CD4-positive, alpha-beta T cell treated with Interleukin-12 subunit alpha and Interleukin-12 subunit beta, for 1 hour (primary cell): ENCODE measurements at places on chromosomes 1 and 21.

GRCh38 chr1:157418231-157418630, 134.1 kb downstream of the FCRL5 start:
- no peak for DNase-seq

- DNase-seq = no peak
Measured at GRCh38 chr1:165854101-165854845, 26.9 kb downstream of the UCK2 start.

GRCh38 chr1:89887270-89887669, 66.4 kb downstream of the LRRC8D start:
- no peak for DNase-seq

- no peak for DNase-seq
Measured at GRCh38 chr1:17067069-17067426, 13.2 kb upstream of the SDHB start.

- DNase-seq = no peak
Measured at GRCh38 chr1:155884031-155884960, 24.9 kb downstream of the SYT11 start.

DNA sequence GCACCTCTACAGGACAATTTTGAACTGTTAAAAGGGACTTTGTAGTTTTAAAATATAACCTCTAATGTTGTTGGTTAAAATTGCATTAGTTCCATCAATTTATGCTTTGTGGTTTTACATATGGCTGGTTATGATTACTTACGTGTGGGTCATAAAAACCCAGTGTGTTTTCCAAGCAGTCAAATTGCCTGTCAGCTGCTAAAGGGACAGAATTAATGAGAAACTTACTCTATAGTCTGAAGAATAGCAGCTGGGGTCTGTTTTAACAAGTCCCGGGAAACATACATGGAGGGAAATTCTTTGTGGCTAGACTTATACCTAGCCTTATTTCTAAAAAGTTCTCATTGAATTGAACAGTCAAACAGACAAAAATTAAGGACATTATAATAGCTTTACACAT, 820.9 kb upstream of the ADGRL4 start:
- DNase-seq = no peak

GRCh38 chr1:177307771-177308170, 137.0 kb downstream of the BRINP2 start:
- no peak for DNase-seq

DNA sequence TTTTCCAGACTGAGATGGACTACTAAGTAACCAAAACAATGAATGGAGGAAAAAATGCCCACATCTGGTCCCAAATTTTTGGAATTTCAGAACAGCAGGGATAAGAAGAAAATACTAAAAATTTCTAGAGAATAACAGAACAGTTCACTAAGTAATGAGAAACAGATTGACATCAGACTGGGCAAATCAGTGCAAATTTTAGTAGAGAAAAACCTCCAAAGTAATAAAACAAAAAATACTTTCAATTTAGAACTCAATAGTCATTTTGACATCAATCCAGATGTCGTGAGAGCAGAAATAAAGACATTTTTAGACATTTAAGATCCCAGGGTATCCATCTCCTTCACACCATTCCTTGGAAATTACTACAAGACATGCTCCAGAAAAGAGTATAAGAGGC, 39.3 kb downstream of the CRP start:
- no peak for DNase-seq

DNA sequence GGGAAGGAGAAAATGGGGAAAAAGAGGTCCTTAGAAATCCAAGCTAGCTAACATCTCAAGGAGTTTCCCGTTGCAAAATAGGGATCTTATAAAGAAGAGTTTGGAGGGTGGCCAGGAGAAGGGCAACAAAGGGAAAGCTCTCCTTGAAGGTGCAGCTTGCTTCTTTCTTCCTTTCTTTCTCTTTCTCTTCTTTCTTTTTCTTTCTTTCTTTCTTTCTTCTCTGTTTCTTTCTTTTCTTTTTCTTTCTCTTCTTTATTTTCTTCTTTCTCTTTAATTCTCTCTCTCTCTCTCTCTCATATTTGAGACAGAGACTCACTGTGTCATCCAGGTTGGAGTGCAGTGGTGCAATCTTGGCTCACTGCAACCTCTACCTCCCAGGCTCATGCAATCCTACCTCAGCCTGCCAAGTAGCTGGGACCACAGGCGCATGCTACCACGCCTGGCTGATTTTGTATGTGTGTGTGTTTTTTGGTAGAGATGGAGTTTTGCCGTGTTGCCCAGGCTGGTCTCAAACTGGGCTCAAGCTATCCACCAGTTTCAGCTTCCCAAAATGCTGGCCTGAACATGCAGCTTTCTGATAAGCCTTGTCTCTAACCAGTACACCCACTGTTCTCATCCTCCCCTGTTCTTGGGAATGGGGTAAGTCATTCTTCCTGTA, 44.4 kb downstream of the RNF11 start:
- DNase-seq = no peak

- no peak for DNase-seq
Measured at GRCh38 chr21:35254765-35255138, 205.7 kb upstream of the RUNX1 start.

DNA sequence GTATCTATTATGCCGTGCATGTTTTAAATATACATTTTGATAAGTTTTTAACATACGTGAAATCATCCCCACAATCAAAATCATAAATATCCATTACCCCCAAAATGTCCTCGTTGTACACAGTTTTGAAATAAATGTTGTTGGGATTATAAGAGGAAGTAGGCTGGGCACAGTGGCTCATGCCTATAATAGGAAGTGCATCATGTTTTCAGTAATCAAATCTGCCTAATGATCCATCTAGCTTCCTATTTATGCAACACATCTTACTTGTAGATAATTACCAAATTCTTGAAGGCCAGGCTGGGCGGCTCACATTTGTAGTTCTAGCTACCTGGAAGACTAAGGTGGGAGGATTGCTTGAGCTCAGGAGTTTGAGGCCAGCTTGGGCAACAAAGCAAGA, 15.0 kb upstream of the IFNGR2 start:
- DNase-seq = no peak

DNA sequence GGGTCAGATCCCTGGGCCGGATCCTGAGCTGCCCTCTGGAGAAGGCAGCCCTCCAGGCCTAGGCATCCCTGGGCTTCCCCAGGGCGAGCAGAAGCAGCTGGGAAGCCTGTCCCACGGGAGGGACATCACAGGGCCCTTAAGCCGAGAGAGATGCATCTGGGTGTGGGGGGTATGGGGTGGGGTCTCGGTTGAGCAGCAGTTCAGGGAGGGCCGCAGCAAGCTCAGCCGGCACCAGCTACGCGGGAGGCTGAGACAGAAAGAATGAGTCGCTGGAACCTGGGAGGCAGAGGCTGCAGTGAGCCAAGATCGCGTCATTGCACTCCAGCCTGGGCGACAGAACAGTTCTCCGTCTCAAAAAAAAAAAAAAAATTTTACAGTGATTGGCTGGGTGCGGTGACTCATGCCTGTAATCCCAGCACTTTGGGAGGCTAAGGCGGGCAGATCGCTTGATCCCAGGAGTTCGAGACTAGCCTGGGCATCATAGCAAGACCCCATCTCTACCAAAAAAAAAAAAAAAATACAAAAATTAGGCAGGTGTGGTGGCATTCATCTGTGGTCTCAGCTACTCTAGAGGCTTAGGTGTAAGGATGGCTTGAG, 37.7 kb downstream of the RRP1 start:
- no peak for DNase-seq

DNA sequence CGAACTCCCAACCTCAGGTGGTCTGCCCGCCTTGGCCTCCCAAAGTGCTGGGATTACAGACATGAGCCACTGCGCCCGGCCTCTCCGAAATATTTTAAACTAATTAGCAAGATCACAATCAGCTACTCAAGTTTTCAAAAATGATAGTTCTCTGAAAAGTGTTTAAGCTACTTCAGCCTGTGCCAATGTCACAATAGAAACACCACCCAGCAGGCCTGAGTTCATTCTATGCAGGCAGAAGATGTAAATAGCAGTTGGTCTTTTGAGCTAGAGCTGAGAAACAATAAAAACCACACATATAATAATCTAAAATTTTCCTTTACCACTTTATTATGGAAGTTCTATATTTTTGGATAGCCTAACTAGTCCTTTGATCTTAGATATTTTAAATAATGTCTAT, 96.1 kb downstream of the LRRC40 start:
- DNase-seq = no peak

DNA sequence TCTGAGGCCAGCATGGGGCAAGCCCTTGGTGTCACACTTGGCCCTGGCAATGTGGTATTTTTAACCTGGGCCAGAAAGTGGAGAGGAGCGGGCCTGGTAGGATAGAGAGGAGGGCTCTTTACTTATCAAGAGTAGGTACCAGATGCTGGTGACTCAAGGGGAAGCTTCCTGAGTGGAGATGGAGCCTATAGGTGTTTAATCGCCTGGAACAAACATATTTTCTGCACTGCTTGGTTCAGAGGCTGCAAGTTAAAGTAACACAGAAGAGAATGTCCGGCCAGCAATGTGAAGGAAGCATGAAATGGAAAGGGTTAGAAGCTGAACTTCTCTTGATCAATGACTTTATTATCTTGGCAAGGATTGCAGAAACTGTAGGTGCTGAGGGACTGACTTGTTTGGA, 74.3 kb downstream of the DDR2 start:
- no peak for DNase-seq

DNA sequence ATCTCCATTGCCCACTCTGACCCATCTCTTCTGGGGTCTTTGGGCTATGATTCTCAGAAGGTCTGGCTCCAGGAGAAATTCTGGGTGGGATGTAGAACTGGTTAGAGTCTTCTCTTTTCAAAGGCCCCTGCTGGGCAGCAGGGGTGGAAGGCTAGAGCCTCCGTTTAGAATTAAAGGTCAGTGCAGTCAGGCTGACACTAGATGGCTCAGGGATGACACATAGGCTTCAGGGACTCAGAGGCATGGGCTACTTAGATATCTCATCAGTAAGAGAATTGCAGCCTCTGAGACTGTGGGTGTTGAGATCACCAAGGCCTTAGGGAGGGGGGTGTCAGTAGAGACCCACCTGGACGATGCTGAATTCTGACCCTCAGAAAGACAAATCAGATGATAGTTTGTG, 12.6 kb upstream of the PPM1J start:
- no peak for DNase-seq

GRCh38 chr1:211332036-211332616, 5.5 kb downstream of the TRAF5 start:
- no peak for DNase-seq

DNA sequence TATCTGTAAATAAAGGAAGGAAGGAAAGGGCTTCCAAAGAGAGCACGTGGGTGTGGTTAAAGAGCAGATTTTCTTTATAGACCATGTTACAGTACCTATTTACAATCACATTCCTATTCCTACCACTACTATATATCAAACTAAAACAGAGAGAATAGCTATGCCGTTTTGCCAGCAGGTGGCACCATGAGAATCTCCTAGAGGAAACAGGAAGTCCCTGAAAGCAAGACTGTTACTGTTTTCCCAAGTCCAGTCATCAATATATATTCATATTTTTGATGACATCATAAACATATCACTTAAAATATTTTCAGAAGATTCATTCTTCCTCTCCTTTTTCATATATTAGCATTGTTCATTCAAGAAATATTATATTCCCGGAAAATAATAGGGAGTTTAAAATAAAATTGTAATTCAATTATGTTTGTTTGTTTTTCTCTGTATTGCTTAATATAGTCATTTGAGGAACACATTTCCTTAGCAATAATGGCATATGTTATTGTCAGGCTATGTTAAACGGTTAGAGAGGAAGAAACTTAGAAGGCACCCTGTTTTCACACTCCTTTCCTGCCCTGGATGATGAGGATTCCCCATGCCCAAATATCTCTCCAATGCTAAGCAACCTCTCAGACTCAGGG, 6.6 kb downstream of the CCDC190 start:
- peak; percentile 53 for DNase-seq

DNA sequence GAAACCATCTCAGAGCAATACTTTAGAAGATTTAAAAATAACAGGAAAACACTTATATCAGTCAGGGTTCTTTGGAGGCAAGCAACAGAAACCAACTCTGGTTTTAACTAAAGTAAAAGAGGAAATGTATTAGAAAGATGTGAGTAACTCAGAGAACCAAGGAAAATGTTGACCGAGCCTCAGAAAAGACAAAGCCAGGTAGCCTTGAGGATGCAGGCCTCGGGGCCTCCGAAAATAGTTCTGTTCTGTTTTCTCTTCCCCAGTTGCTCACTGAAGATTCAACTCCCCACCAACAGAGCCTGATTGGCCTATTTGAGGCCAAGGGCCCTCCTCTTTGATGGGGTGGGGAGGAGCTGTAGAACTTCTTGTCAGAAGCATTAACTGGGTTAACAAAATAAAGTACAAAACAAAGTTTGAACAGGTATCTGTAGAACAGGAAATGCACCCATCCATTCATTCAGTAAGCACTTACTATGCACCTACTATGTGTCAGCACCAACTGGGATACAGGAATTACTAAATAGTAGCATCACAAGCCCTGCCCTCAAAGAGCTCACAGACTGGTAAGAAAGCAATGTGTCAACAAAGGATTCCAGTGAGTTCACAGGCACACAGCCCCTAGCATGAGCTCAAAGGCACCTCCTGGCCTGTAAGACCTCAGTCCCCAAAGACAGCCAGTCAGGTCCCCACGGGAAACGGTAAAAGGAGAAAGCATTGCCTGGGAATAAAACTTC, 12.6 kb downstream of the SLAMF8 start:
- no peak for DNase-seq

DNA sequence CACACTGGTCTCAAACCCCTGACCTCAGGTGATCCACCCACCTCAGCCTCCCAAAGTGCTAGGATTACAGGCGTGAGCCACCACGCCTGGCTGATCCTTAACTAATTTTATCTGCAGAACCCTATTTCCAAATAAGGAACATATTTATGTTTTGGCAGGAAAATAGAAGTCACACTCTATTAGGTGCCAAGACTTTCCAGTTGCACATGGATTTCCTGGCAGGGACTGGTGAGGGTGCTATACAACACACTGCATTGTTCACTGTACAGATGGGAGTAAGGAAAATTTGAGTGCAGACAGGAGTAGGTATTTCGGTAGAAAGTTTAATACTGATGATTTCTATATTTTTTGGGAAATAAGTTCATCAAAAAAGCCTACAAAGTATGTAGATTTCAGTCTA, 605.3 kb upstream of the B3GALT2 start:
- DNase-seq = no peak

GRCh38 chr21:35026153-35026500, 23.0 kb downstream of the RUNX1 start:
- DNase-seq = no peak

- DNase-seq = no peak
Measured at GRCh38 chr21:42190486-42190863, 28.5 kb upstream of the ABCG1 start.

GRCh38 chr1:206570529-206570928, 41.7 kb downstream of the EIF2D start:
- DNase-seq = no peak

GRCh38 chr1:91098299-91098906, 76.6 kb upstream of the ZNF644 start:
- DNase-seq = no peak

- no peak for DNase-seq
Measured at GRCh38 chr1:86775395-86775794, 71.0 kb downstream of the SH3GLB1 start.

- DNase-seq = no peak
Measured at GRCh38 chr1:175797576-175797975, 54.2 kb upstream of the TNR start.

DNA sequence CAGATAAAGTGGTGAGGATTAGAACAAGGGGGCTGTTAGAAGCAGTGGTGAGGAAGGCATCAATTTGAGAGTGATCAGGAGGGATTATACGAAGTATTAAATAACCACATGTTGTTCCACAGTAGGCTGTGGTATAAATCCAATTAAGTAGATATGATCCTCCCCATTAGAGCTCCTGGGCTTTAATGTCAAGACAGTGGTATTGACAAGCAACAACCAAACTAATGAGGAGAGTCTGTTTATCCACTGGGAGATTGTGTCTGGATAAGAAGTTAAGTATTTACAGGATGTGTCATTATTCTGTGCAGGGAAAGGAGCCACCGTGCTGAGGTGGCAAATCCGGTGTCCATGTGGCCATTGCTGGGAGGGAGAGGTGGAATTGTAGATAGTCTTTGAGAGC, 5.8 kb downstream of the ACTN2 start:
- DNase-seq = no peak
